ENCODE measurements at places on chromosomes 1 and 21.

DNA sequence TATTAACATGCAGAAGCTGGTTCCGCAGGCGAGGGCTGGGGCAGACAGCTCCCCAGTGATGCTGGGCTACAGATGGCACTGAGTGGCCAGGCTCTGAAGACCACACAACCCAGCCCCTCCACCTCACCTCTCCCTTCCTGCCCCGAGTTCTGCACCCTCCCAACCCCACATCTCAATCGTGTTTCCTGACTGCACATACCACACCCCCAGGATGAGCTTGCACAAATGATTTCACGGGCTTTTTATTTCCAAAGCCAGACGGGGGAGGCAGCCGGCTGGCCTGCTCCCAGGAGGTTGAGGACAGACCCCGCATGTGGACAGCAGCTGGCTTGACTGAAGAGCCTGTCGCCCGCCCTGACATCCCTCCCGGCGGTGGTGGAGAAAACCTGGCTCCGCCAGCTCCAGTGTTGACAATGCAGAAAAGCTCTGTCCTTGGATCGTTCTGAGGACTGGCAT, 21.4 kb upstream of the ALDH4A1 start:
- no peak for DNase-seq

DNA sequence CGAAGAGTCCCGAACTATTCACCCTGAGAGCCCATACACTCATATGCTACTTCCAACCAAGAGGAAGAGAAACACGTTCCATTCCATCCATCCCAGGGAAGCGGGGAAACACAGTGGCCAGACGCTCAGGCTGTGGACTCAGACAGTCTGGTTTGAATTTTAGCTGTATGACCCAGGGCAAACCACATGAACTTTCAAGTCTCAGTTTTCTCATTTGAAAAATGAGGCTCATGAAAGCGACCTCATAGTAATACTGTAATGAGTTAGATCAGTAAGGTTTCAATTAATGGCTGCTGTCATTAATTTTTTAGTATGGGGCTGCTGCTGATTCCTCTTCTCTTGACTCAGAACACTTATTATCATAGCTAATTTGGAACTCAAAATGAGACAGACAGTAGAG, 1.5 kb downstream of the FCRL4 start:
- DNase-seq = no peak

DNA sequence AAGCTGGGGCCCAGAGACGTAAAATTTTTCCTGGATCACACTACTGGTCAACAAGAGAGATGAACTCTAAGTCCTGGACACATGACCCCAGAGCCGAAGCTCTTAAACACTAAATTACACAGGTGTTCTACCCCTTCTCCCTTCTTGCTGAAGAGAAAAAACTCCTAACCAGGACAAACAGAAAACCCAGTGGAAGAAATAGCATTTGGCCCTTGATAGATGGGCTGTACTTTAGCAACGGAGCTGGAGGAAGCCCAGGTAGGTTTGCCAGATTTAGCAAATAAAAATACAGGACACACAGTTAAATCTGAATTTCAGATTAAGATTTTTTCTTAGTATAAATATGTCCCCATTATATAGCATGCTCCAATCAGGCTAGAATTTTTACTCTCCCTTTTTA, 72.7 kb downstream of the DIRAS3 start:
- DNase-seq = no peak

DNA sequence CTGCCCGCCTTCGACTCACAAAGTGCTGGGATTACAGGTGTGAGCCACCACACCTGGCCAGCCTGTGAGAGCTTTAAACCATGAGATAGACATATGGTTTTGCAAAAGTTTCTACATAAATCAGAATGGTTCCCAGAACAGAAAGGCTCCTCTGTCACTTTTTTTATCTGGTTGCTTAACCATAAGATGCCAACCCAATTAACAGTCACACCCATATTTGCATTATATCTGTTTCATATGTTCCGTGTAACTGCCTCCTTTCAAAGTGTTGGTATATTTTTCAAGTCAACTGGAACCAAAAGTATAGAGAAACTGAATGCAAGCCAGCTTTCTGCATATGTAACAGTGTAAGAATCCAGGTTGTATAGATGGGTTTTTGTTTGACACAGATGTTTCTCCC, 23.7 kb upstream of the RCC1 start:
- DNase-seq = no peak

- peak; percentile 30 for DNase-seq
Measured at GRCh38 chr1:234315091-234315541, 58.1 kb upstream of the COA6 start.

DNA sequence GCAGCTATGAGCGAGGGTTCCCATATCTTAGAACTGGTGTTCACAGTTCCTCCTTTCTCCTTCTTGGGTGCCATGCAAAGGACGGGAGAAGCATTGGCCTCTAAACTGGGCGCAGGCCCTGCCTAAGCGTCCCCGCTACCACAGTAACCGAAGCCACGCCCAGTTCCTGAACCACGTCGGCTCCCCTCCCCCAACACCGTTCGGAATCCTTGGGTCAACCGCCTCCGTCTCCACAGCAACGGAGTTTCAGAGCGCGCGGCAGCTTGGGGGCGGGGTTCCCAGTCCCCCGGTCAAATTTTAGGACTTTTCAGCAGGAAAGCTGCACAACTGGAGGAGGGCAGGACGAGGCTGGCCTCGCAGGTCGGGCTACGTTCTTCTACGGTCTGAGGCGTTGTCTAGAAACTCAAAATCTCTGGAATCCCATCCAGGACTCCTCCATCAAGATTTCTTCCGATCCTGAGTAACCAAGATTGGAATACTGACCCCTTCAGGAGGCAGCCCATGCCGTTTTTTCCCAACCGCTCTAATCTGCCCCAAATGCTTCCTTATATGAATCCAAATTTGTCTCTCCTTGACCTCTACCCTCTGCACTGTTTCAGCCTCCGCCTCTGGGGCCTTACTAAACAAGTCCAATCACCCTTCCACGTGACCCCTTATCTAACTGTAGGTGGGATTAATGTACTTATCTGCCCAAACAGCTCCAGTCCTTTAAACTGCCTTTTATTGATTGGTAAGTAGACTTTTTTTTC, at the start of gene SPAG17:
SPAG17 (minus strand) TSS at position 145 of the 749 bp plus-strand sequence; CDS start at position 74, 71 bp downstream.
- peak; percentile 65 for DNase-seq

DNA sequence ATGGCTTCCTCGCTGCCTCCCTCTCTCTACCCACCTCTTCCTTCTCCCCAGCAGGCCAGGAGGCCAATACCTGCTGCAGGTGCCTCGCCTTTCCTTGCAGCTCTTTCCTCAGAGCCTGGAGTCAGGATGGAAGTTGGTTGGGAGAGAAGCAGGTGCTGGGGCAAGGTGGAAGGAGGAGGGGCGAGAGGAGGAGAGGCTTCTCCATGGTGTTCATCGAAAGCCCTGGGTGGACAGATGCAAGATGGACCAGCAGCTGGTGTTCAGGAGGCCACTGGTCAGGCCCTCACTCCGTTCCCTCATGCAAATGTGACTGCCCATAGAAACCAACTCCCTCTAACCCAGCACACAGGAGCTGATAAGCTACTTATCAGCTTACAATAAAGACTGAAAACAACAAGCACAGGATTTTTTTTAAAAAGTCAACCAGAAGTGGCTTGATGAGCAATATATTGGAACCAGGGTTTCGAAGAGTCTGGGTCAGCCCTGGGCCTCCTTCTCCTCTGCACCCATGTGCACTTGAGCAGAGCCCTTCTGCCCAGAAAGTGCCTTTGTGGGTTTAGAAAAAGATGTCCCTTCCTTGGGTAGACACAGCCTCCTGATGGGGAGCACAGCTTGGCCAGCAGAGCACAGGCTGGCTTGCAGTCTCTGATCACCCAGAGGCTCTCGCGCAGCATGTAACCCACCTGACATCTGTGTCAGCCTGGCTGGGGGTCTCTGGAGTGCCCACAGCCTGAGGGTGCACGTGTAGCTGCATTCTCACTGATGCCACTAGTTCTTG, 16.6 kb upstream of the GSTM4 start:
- no peak for DNase-seq

DNA sequence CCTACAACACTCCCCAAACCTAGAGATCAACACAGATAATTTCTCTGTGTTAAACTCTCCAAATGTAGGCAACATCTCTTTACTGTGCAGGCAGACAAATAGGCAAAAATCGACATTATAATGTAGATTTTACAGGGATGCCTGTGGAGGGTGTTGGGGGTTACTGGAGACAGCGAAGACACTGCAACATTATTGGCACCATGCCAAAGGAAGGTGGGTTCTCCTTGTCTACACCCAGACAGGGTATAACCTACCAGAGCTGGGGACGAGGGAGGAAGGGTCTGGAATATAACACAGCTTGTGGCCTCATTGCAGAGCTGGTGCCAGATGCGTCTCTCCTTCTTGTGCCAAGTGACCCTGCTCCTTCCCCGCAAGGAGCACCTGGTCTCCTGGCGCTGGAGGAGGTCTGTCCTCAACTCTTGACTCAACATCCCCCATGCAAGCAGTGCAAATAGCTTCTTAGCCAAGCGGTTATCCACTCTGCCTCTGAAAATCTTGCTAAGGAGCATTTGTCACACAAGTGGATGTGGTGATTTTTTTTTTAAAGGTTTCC, 404.0 kb downstream of the PRDM2 start:
- no peak for DNase-seq

DNA sequence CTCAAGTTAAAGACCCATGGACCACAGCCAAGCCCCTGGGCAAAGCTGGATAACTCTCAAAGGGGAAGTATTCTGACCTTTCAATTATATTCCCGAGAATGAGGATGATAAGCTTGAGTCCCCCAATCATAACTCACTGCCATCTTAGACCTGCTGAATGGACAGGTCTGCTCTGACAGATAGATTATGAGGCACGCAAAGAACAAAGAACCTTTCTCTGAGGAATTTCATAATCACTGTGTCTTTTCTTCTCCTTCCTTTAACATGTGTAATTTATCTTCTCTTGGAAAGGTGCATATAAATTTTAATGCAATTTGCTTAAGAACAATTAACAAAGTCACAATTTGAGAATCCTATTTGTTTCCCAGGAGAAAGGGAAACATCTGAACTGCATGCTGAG, 22.0 kb downstream of the PIGM start:
- DNase-seq = no peak

DNA sequence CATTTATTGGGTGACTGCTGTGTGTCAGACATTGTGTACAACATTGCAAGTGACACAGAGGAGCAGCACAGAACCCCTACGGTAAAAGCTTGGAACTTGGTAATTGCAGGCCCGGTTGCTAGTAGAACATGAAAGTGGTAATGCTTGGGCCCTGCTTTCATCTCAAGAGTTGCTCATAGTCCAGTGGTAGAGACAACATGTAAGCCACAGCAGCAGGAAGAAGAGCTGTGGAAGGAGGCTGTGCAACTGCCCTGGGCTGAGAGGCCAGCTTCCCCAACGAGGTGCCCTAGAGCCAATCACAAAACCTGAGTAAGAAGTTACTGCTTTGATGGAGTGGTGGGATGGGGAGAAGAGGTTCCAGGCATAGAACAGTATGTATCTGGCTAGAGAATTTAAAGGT, 18.4 kb downstream of the CNIH4 start:
- DNase-seq = no peak

DNA sequence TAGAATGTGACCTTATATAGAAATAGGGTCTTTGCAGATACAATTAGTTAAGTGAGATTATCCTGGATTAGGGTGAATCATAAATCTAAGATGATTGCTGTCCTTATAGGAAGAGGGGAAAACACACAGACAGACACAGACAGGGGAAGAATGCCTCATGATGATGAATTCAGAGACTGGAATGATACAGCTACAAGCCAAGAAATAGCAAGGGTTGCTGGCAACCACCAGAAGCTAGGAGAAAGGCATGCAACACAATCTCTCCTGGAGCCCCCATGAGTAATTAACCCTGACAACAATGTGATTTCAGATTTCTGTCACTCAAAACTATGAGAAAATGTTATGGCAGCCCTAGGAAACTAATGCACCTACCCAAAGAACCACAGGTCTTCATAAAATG, 19.1 kb upstream of the PPIH start:
- peak; percentile 24 for DNase-seq

- peak; percentile 76 for DNase-seq
Measured at GRCh38 chr1:183807549-183808168, 2.7 kb downstream of the RGL1 start.

GRCh38 chr1:204314171-204314892, 45.4 kb downstream of the PLEKHA6 start:
- no peak for DNase-seq

GRCh38 chr1:98556521-98557158, 104.9 kb upstream of the SNX7 start:
- DNase-seq = peak; percentile 49

DNA sequence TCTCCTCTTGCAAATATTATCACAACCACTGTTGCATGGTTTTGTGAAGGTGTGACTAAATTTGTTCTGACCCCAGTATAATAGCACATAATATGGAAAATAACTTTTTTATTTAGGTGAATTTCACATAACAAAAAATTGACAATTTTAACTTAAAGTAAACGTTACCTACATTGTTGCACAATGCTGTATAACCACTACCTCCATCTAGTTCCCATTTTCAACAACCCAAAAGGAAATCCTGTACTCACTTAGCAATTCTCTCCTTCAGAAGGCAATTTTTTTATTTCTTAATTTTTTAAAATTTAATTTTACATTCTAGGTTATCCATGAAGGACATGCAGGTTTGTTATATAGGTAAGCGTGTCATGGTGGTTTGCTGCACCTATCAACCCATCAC, 95.2 kb downstream of the KCNJ6 start:
- no peak for DNase-seq

GRCh38 chr1:56522680-56523079, 56.7 kb downstream of the PLPP3 start:
- no peak for DNase-seq

- DNase-seq = peak; percentile 18
Measured at GRCh38 chr1:32291145-32291707, 657 bp upstream of the HDAC1 start.

- DNase-seq = no peak
Measured at GRCh38 chr1:180096584-180097325, 57.9 kb upstream of the QSOX1 start.

DNA sequence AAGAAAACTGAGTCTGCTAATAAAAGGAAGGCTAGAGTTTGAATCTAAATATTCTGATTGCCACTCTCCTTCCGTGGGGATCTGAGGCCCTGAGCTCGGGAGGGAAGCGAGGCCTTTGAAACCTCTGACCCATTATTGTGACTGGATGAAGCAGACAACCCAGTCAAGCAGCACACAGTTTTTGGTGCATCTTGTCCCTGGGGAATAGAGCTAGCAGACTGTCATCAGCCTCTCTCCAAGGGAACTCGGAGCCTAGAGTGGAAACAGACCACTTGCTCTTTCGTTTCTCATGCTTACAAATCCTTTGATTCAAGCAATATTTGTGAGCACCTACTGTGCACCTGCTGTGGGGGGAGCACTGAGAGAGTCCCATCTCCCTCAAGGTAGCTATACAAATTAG, 133.2 kb upstream of the KLHDC7A start:
- DNase-seq = no peak

GRCh38 chr1:215891266-215892057, 324.4 kb downstream of the KCTD3 start:
- DNase-seq = no peak

DNA sequence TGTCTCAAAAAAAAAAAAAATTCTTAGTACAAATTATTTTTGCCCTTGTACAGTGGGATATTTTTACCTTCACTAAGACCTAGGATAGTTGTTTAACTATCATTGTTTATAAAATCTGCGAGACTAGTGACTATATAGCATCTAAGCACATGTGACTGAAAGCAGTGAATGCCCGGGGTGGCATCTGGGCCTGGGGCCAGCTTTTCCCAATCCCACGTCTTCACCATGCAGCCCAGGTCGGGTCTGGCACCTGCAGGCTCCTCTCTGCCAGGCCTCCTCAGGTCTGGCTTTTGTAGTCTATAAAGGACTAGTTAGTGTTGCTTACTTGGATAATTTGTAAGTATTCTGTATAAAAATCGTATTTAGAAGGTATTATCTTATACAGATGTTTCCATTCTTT, 40.8 kb downstream of the CBS start:
- no peak for DNase-seq

Measured in choroid plexus epithelial cell (primary cell).